ENCODE measurements at places on chromosomes 12 and 14.

GRCh38 chr14:36843410-36843809, 181.8 kb downstream of the PAX9 start:
- DNase-seq, result no peak

DNA sequence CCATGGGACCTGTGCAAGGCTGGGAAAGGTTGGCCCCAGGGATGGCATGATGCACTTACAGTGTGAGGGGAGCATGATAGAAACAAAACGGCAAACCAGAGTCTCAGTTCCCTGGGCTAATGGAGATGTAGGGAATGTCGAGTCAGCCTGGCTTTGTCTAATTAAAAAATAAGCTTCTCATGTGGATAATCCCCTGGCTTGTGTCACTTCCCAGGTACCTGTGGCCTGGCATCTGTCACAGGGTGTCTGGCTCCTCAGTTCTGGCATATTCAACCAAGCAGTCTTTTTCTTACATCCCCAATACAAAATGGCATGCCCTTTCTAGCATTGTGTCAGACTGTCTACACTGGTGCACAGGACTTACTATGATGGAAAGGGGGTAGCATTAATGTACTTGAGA, 261.4 kb downstream of the GRIN2B start:
- no peak for DNase-seq

DNA sequence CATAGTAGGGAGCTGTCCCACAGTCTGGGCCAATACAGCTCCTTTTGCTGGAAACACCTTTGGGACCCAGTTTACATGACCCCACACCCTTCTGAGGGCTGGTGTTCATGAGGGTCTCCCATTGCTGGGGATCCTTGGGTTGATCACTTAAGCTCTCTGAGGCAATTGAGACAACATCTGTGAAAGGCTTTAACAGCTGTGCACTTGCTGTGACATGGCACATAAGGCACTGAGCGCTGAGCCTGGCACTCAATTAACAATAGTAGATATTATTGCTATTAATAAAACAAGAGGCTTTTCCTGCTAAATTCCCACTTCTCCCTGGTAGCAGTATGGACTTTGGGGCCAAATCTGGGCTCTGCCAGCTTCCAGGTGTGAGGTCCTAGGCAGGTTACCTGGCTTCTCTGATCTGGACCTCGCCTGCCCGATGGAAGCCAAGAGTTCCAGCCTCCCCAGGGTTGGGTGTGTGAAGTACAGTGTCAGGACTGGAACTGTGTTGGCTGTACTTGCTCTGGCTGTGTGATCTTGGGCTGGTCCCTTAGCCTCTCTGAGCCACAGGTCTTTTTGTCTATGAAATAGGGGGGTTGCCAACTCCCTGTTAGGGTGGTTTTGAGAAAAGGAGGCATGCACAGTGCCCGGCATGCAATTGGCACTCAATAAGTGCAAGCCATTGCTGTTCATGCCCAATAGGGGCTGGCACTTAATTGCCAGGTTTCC, 3.1 kb downstream of the SH2B3 start:
- no peak for DNase-seq

GRCh38 chr12:75853626-75854025, 177.9 kb downstream of the PHLDA1 start:
- DNase-seq, result no peak

GRCh38 chr12:91687052-91688017, 458.3 kb downstream of the BTG1 start:
- DNase-seq, result no peak

DNA sequence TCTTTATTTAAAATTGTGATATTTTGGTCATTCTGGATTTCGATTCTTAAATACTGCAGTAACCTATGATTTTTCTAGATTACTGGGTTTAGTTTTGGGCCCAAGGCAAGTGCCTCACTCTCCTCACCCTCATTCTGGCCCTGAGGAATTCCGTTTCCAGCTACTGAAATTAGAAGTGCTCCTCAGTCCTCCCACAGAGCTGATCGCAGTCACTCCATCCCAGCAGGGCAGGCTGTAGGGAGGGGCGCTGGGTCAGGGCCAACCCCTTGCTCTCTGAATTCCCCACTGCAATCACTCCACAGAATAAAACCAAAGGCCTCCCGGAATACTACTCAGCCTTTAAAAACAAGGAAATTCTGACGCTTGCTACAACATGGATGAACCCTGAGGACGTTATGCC, 66.5 kb upstream of the DIO3 start:
- no peak for DNase-seq

GRCh38 chr12:111780166-111780565, 13.4 kb downstream of the ALDH2 start:
- DNase-seq, result no peak

DNA sequence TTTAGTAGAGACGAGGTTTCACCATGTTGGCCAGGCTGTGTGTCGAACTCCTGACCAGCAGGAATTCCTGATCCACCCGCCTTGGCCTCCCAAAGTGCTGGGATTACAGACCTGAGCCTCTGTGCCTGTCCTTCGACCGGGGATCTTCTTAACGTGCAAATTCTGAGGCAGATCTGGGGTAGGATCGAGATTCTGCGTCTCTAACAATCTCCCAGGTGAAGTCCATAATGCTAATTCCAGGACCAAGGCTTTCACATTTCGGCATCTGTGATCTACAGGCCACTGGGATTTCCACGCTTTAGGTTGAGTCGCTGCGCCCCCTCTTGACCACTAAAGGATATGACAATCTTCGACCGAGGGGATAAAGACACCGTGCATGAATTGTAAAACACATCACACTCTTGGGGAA, 24.8 kb downstream of the FOS start:
- DNase-seq, result peak; percentile 61

- no peak for DNase-seq
Observed at GRCh38 chr12:56991319-56992246, 14.8 kb downstream of the ZBTB39 start.
